ENCODE measurements at places on chromosomes 1 and 21. TPM values are rescaled to one million over a fixed set of nuclear protein-coding genes. Genes with fewer than 3 reads are reported as not detected.

- no peak for DNase-seq
Observed at GRCh38 chr1:67441183-67441582, 11.0 kb upstream of the SERBP1 start.

DNA sequence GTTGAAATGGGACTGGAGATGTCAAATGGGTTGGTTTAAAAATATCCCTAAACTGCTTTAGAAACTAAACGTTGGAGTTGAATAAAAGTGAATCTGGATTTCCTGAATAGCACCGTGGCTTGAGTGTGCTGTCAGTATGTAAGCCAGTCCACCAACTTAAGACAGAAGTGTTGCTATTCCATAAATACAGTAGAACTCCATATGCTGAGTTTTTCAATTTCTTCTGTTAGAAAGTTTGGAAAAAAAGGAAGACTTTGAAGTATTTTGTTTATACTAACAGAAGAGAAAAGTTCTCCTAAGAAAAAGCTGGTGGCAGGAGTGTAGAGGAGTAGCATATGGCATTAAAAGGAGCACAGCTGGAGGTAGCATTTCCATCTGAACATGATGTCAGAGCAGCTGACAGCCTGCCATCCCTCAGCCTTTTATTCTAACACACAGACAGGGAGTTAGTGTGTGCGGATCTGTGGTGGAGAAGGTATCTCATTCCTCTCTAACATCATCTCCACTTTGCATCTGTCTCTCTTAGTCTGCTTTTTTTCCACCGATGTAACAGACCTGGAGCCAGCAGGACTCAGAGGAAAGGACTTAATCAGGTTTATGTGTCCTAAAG is at the start of gene ZBTB18:
TSS of gene ZBTB18 (plus strand) at position 449 of the 610 bp plus-strand sequence. CDS start at position 598, 149 bp downstream.
- no peak for DNase-seq

PGLYRP4 gene
- total RNA-seq: not detected

ADAMTS5 gene
- 4.0 TPM for total RNA-seq
